ENCODE measurements at places on chromosomes 7 and 10.

DNA sequence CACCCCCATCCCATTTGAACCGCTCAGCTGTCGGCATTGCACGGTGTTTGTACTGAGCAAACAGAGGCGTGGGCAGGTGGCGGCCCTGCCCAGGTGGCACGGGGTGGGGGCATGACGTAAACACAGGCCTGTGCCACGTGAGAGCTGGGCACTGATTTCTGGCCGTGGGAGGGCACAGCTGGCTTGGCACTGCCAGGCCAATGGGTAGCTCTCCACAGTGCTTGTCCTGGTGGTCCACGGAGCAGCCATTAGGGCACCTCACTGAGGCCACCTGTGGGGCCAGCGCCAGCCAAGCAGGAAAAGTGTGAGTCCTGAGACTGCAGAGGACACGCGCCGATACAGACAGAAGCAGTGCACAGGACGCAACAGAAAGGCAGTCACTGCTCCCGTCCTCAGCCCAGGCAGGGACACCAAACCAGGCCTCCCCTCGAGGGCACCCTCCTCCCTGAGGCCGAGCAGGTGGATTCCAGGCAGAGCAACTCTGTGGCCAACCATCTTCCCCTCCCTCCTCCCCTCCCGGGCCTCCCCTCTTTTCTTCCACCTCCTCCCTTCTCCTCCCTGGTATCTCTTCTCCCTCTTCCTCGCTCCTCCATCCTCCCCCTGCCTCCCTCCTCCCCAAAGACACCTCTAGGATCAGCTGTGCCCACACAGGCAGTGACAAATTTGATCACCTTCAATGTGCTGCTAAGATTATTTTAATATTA is 258.7 kb downstream of the ELFN1 start:
- DNase-seq: no peak

GRCh38 chr7:99505324-99505662 is 831 bp downstream of the ZKSCAN5 start:
- DNase-seq: no peak

- no peak for DNase-seq
Observed at GRCh38 chr10:88901206-88901983, 21.4 kb downstream of the STAMBPL1 start.

GRCh38 chr7:47265621-47266020 is 316.3 kb downstream of the TNS3 start:
- DNase-seq: no peak

DNA sequence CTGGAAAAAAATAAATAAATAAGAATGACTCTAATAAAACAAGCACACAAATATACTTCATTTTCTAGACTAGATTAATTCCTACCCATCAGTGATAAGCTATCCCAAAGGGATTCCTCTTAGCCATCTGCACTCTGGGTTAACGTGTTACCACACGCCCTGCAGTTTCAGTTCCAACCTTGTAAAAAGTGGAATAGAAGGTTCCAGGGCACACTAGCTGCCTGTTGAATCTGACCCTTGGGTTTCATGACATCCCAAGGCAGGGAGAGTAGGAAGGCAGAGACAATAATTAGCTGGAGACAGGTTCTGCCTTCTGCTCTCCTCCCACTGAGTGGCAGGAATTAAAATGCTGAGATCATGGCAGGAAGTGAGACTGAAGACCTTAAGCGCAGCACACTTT is 33.5 kb downstream of the SLC37A3 start:
- DNase-seq: no peak

DNA sequence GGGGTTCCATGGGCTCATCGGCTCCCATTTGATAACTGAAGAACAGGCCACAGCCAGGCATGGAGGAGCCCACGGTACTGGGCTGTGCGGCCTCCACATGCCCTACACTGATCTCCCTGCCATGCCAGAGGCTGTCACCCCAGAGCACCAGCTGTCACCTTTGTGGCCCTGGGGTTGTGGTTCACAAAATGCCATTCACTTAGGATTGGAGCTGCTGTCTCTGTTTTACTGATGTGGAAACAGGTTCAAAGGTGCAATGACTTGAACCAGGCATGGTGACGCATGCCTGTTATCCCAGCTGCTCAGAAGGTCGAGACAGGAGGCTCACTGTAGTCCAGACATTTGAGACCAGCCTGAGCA is 4.3 kb upstream of the UPK3B start:
- DNase-seq: no peak

DNA sequence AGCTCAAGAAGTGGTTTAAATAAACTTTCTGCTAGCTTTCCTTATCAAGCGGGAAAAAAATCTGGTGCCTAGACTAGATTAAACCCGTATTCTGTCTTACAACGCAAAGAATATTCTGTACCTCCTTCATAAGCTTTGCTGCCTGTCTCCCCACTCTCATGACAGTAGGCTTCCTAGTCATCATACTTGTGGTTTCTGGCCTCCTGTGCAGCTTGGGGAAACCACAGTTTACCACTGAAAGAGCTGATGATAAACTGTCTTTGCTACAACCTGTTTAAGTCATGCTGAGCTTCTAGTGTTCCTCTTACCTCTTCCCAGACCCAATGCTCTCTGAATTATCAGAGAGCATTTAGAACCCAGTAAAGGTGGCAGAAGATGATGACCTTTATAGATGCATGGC is 55.0 kb downstream of the PODXL start:
- peak; percentile 36 for DNase-seq

GRCh38 chr7:141013345-141013715 is 1.4 kb downstream of the MRPS33 start:
- DNase-seq: no peak

DNA sequence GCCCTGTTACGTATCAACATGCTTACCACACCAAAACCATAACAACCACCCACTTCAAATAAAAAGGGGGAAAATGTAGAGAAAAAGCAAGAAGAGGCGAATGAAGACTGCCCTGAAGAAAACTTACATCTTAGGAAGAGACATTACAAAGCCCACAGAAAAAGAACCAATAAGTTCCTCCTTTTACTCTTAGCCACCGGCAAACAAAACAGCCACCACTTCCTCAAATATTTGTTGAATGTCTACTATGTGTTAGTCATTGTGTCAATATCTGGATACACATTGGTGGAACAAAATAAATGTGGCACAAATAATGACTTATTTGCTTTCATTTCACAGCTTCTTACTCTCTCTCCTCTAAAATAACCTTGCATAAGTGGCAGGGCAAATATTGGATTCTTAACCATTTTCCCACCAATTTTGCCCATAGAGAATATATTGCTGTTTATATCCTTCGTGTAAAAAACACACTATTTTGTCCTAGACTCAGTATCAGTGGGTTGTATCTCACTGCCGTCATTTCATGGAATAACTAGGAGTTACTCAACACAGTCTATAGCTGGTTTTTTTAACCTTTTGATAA is 106.8 kb downstream of the ANK3 start:
- no peak for DNase-seq

DNA sequence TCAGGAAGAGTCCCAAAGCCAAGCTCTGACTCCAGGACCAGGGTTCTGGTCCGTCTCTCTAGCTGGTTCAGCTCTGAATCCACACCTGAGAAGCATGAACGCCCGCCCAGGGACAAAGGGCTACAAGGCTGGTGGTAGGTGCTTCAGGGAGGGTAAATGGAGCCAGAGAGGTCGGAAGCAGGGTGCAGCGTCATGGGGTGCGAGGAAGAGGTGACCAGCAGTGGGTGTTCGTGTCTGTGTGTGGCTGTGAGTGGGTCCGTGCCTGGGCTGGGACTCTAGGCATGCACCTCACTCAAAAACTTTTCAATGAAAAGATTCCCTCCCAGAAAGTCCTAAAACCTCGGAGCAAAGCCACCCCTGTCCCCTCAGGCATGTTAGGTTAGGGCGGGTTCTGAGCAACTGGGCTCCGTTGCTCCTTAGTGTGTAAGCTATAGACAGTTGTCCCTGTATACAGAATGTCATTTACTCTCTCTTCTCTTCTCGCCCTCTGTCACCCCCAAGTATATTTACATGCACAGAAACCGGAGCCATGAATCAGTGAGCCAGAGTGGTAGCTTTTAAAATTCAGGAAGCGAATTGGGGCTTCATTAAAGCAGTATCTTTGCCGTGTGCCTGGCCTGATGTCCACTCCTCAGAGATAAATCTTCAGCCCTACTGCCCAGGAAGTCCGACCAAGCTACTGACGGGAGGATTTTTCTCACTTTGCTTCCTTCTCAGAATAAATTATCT is 12.3 kb upstream of the GATA3 start:
- DNase-seq: no peak

GRCh38 chr10:71128311-71128980 is 83.9 kb upstream of the UNC5B start:
- DNase-seq: no peak

DNA sequence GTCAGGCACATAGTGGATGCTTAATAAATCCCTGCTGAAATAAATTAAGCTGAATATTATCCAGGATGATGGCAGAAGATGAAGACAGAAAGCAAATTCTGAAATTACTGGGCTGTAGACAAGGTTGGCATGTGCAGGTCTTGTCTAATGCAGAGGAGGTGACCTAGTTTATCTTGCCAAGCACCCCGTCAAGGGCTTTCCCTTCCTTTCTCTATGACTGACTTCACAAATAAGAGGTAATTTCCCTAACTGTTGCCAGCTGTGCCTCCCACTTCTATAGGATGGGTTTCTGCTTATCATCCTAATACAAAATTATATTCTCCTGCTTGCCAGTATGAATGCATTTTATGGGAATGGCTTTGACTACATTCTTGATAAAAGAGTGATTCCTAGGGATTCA is 38.0 kb downstream of the LHFPL3 start:
- DNase-seq: no peak

GRCh38 chr10:71045204-71045809 is 156.9 kb upstream of the PCBD1 start:
- no peak for DNase-seq

GRCh38 chr10:30637881-30638467 is 8.4 kb upstream of the LYZL2 start:
- DNase-seq: no peak

- no peak for DNase-seq
Observed at GRCh38 chr7:74599244-74599643, 58.3 kb upstream of the GTF2I start.

GRCh38 chr10:113044016-113044755 is 94.1 kb downstream of the TCF7L2 start:
- no peak for DNase-seq

DNA sequence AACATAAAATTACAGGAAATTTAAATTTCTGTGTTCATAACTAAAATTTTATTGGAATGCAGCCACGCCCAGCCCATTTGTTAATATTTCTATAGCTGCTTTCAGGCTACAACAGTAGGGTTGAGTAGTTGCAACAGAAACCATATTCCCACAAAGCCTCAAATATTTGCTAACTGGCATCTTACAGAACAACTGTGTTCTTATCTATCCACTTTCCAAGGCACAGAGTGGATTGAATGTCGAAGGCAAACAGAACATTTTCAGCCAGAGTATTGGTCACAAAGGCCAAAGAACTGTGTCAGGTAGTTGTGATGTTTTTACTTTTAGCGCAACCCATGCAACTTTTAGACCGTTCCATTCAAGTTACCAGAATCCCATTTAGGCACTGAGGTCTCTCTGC is 51.1 kb upstream of the OPN4 start:
- no peak for DNase-seq
